Upper lobe of left lung (tissue), 6 donors: ENCODE measurements at places on chromosomes 16 and 17. TPM values are rescaled to one million over a fixed set of nuclear protein-coding genes. Genes with fewer than 3 reads are reported as not detected.

Gene FAM20A
- total RNA-seq: 150 TPM

Gene C16orf46
- total RNA-seq: 3.6 TPM

Gene CLEC18A
- total RNA-seq: 3.0 TPM

Gene BAHCC1
- total RNA-seq: 8.2 TPM

Gene PLA2G10
- total RNA-seq: 11.5 TPM

Gene B3GNT9
- 15.4 TPM for total RNA-seq

Gene PPP1R27
- total RNA-seq: not detected

DNA sequence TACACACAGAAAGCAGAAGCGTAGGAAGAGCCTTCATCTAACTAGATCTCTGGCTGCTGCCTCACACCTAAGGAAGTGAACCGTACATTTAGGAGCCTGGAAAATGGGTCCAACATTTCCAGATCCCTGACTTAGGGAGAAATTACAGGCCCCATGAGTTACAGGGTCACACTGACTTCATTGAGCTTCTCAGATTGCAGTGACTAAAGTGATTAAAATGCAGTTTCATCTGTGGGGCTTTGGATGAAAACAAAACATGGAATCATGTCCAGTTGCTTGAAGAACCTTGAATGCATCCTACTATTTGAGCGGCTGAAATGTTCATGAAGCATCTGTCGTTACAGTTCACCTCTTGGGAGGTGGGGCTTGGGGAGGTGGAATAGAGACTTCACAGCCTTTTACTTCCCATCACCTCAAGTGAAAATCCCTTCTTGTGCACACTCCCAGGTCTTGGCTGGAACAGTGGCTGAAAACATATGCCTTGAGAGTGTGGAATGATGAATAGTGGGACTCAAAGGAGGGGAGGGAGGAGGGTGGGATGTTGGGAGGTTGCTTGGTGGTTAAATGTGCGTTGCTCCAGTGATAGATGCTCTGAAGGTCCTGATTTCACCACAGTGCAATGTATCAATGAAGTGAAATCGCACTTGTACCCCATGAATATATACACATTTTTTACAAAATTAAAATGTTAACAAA lies 19.7 kb downstream of the TEKT3 start:
- DNase-seq: no peak

DNA sequence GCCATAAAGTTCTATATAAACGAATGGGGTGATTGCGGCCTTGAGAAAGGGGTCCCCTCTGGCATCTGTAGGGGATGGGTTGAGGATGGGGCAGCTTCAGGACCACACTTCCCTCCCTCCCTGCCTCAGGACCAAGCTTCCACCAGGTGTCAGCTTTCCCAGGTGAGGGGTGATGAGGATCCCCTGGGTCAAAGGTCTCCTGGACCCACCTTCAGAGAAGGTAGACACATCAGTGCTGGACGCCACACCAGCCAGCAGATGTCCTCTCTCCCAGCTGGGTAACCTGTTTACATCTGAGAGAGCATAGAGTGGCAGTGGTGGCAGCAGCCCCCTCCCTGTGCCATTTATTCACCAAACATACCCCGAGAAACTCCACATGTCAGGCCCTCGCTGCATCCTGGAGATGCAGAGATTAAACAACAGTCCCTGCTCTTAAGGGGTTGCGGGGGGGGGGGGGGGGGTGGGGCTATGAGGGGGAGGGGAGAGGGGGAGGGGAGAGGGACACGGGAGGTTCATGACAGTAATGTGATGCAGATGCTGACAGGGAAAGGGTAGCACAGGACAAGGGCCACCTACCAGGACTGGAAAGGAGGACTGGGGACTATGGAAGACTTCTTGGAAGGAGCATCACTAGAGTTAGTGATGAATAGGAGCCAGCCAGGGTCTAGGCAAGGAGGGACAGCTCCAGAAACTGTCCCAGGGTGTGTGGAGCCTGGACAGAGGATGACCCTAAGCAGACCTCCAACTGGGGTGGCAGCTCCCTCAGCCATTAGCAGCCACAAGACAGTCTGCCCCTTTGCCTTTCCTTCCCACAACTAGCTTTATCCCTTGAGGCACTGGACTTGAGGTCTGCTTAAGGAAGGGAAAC lies 5.0 kb downstream of the PROCA1 start:
- no peak for DNase-seq

GRCh38 chr16:88503374-88503770 lies 50.3 kb downstream of the ZFPM1 start:
- no peak for DNase-seq

- no peak for DNase-seq
These were observed 27.1 kb downstream of the PPL start for GRCh38 chr16:4909825-4910224.

DNA sequence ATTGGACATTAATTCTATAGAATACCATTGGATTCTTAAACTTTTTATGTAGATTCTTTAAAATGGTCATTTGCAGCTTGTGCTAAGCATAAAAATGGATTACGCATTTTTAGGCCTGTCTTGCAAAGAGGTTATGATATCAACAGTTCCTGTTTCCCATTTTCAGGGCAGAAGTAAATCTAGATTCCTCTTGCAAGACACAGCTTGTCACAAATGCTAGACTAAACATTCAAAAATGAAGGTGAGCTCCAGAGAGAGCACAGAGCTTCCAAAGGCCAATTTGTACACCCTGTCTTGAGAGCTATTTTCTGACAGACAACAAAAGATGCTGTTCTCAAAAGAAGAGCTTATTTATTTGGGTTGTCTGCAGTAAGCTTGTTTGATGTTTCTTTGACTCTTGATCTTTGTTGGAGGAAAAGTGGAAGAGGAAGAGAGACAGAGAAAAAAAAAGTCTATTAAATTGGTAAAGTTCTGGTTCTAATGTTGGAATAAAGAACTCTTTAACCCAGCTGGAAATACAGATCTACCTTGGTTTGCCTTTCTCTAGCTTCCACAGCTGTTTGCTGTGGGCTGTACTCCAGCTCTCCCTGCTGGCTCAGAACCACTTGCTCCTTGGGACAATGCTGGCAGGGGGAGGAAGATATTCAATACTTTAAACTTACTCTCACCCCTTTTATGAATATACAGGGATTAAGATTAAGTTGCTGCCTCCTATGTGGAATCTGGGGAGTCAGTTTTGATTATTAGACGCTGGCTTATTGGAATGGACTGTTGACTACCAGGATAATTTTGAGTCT lies 651.8 kb downstream of the CDH11 start:
- no peak for DNase-seq
